ENCODE measurements at places on chromosomes 13 and 19. TPM values are rescaled to one million over a fixed set of nuclear protein-coding genes. Genes with fewer than 3 reads are reported as not detected.

DNA sequence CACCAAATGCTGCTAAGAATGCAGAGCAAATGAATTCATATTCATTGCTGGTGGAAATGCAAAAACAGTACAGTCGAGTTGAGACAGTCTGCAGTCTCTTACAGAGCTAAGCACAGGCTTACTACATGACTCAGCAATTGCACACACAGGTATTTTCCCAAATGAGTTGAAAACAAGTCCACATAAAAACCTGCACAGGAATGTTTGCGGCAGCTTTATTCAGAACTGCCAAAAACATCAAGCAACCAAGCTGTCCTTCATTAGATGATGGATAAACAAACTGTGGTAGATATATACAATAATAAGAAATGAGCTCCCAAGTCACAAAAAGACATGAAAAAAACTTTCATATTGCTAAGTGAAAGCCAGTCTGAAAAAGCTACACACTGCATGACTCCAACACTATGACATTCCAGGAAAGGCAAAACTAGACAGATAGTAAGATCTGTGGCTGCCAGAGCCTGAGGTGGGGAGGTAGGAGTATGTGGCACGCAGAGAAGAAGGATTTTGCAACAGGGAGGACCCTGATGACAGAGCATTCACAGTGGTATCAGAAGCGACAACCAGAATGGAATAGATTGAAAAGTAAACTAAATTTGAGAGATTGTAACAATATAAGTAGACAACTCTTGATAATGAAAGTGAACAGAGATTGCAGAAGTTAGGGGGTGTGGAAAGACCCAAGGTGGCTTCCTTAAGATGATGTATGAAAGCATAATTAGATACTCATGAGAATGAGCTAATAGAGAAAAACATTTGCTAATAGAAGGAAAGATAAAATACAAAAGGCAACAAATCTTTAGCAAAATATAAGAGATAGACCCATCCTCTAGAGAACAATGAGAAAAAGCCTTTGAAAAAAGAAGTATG, 52.7 kb downstream of the TSC22D1 start:
- H3K27me3 ChIP-seq: no peaks in the 10 kb centered on the region
- peaks cover 39% of the 10 kb centered on the region for H3K4me1 ChIP-seq
- no peak overlapping the region for H3K4me3 ChIP-seq
- DNase-seq: peak; percentile 67
- H3K36me3 ChIP-seq: no peaks in the 10 kb centered on the region

GRCh38 chr13:26787961-26788360, 27.4 kb upstream of the GPR12 start:
- no peak for DNase-seq
- H3K27ac ChIP-seq: no peak overlapping the region
- no peaks in the 10 kb centered on the region for H3K36me3 ChIP-seq
- peaks cover 28% of the 10 kb centered on the region for H3K27me3 ChIP-seq
- H3K4me1 ChIP-seq: no peaks in the 10 kb centered on the region
- H3K4me3 ChIP-seq: no peak overlapping the region

GRCh38 chr13:35485424-35485823, 8.9 kb upstream of the MAB21L1 start:
- no peak overlapping the region for H3K4me3 ChIP-seq
- H3K4me1 ChIP-seq: no peaks in the 10 kb centered on the region
- H3K27me3 ChIP-seq: no peaks in the 10 kb centered on the region
- H3K27ac ChIP-seq: no peak overlapping the region
- no peak for DNase-seq
- H3K36me3 ChIP-seq: no peaks in the 10 kb centered on the region

The SYCN gene
- total RNA-seq: not detected

The BRSK1 gene
- total RNA-seq: 0.18 TPM

GRCh38 chr19:18007044-18007916, 690 bp upstream of the ARRDC2 start:
- no peak overlapping the region for H3K27ac ChIP-seq
- DNase-seq: peak; percentile 46
- peak overlapping the region; percentile 40 for H3K4me3 ChIP-seq
- H3K27me3 ChIP-seq: no peaks in the 10 kb centered on the region
- H3K36me3 ChIP-seq: peaks cover 5% of the 10 kb centered on the region
- H3K4me1 ChIP-seq: peaks cover 31% of the 10 kb centered on the region

The DPF1 gene
- 3.2 TPM for total RNA-seq

DNA sequence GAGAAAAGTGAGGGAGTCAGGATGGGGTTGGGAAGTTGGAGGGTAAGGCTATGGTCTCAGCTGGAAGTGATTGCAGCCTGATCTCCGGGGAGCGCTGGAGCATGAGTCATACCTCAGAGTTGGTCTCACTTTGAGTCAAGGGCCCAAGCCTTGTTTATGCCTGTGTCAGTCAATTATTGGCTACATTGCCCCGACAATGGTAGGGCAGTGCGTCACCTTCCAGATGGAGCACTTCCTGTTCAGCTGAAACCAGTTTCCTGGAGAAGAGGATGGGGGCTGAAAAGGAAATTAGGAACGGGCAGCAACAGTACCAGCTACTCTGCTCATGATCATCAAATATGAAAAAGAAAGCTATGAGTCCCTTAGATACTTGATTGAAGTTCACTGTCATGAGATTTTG, 60.4 kb downstream of the ADGRE1 start:
- peak; percentile 3 for DNase-seq
- H3K4me1 ChIP-seq: no peaks in the 10 kb centered on the region
- H3K36me3 ChIP-seq: no peaks in the 10 kb centered on the region
- 0 out of 3 replicates have a peak, but pooled peaks cover 3% of the 10 kb centered on the region for H3K27me3 ChIP-seq
- no peak overlapping the region for H3K27ac ChIP-seq

DNA sequence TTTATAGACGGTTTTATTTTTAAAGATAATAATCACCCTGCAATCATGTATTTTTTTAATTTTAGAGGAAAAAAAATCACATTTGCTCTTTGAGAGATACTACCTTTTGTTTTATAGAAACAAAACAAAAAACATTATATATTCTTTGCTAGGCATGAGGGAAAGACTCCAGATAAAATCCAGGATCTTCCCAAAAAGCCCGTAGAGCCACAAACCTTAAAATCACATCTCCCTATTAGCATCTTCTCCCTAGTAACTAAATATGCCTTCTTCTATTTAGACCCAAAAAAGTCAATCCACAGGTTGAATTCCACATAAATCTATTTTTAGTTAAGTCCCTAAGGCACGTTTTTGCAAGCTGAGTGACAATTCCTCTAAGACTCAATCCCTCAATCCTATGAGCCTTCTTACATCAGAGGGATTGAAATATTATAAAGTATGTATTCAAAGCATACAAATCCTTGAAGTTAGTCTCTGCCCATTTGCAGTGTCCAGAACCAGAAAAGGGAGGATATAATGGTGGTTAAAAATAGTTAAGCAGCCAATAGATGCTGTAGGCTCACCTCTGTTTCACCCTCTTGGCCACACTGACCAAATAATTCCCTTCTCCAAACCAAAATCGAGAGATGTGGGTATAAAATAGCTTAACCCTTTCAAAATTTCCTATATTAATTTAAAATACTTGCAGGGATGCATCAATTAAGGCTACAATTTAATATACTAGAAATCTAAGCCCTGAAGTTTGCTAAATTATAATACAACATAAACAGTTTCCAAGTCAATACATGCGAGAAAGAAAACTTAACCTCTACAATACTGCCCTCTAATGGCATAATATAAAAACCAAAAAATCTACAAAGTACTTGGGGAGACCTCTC, 64.0 kb downstream of the SERP2 start:
- peak overlapping the region; percentile 66 for H3K4me3 ChIP-seq
- H3K4me1 ChIP-seq: peaks cover 25% of the 10 kb centered on the region

GRCh38 chr13:106052200-106052767, 483.2 kb downstream of the EFNB2 start:
- no peaks in the 10 kb centered on the region for H3K4me1 ChIP-seq
- no peaks in the 10 kb centered on the region for H3K36me3 ChIP-seq
- no peak overlapping the region for H3K4me3 ChIP-seq
- no peak for DNase-seq
- no peaks in the 10 kb centered on the region for H3K27me3 ChIP-seq

DNA sequence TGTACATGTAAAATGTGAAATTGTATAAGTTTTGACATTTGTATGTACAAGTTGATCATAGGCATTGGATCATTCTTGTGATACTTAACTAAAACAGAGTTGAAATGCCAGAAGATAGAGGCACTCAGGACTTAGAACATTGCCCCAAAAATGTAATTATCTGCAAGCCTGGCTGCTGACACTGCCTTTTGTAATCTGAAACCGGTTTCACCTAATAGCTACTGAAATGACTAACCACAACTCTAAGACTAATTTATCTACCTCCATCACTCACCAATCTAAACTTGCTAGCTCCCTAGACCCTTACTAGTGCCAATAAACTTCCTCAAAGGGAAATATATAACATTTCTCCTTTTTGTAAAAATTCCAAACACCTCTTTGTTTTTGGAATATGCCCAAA, 2596.2 kb downstream of the PCDH9 start:
- no peaks in the 10 kb centered on the region for H3K4me1 ChIP-seq
- no peak overlapping the region for H3K4me3 ChIP-seq
- H3K27me3 ChIP-seq: no peaks in the 10 kb centered on the region
- H3K27ac ChIP-seq: no peak overlapping the region
- H3K36me3 ChIP-seq: no peaks in the 10 kb centered on the region

DNA sequence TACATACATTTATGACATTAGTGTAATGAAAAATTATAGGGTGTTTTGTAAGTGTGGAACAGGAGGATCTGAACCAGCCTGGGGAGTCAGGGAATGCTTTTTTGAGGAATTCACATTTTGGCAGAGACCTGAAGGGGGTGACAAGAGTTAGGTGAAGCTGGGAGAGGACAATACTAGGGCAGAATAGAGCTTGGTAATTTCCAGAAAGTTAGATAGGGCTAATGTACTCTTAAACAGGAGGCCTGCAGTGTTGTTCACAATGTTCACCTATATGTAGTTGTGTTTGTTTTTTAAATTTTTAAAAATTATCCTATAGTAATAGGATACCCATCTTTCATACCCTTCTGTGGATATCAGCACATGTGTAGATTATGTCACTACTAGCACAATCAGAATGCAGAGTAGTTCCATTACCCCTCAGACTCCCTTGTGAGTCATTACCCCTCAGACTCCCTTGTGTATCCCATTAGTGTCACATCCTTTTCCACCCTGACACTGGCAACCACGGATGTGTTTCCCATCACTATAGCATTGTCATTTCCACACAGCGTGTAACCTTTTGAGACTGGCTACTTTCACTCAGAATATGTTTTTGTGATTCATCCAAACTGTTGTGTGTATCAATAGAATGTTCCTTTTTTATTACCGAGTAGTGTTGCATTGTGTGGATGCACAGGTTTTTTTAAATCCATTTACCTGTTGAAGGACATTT, 43.1 kb downstream of the PCCA start:
- peaks cover 21% of the 10 kb centered on the region for H3K4me1 ChIP-seq
- DNase-seq: peak; percentile 32
- no peak overlapping the region for H3K27ac ChIP-seq
- H3K4me3 ChIP-seq: no peak overlapping the region
- no peaks in the 10 kb centered on the region for H3K36me3 ChIP-seq

- H3K36me3 ChIP-seq: no peaks in the 10 kb centered on the region
- H3K27me3 ChIP-seq: no peaks in the 10 kb centered on the region
- no peak overlapping the region for H3K27ac ChIP-seq
- peaks cover 26% of the 10 kb centered on the region for H3K4me1 ChIP-seq
- no peak for DNase-seq
Measured at GRCh38 chr19:43667876-43668405, 2.0 kb downstream of the PLAUR start.

GRCh38 chr13:26656919-26657318, 99.4 kb downstream of the WASF3 start:
- H3K27me3 ChIP-seq: no peaks in the 10 kb centered on the region
- no peak overlapping the region for H3K4me3 ChIP-seq
- H3K27ac ChIP-seq: no peak overlapping the region
- no peaks in the 10 kb centered on the region for H3K36me3 ChIP-seq
- no peaks in the 10 kb centered on the region for H3K4me1 ChIP-seq

- H3K27me3 ChIP-seq: no peaks in the 10 kb centered on the region
- no peak overlapping the region for H3K4me3 ChIP-seq
- H3K4me1 ChIP-seq: peaks cover 16% of the 10 kb centered on the region
- no peaks in the 10 kb centered on the region for H3K36me3 ChIP-seq
- no peak overlapping the region for H3K27ac ChIP-seq
- DNase-seq: no peak
Measured at GRCh38 chr13:74092711-74093110, 41.5 kb downstream of the KLF12 start.

GRCh38 chr13:57878291-57878690, 246.7 kb downstream of the PCDH17 start:
- H3K27me3 ChIP-seq: no peaks in the 10 kb centered on the region
- H3K4me3 ChIP-seq: no peak overlapping the region

- peak; percentile 53 for DNase-seq
- peak overlapping the region; percentile 79 for H3K4me3 ChIP-seq
- H3K36me3 ChIP-seq: peaks cover 12% of the 10 kb centered on the region
Measured at GRCh38 chr19:10289167-10289835, 451 bp upstream of the ICAM5 start.

The ZNF223 gene
- total RNA-seq: 4.8 TPM

The MEX3D gene
- 10.2 TPM for total RNA-seq

The CCDC70 gene
- total RNA-seq: 0.13 TPM

- H3K27me3 ChIP-seq: no peaks in the 10 kb centered on the region
- no peaks in the 10 kb centered on the region for H3K36me3 ChIP-seq
- no peak for DNase-seq
Measured at GRCh38 chr19:18070181-18070580, 16.6 kb downstream of the IL12RB1 start.

The CD33 gene
- not detected for total RNA-seq

- H3K4me1 ChIP-seq: peaks cover 18% of the 10 kb centered on the region
- H3K27me3 ChIP-seq: no peaks in the 10 kb centered on the region
- DNase-seq: no peak
- H3K27ac ChIP-seq: no peak overlapping the region
- no peaks in the 10 kb centered on the region for H3K36me3 ChIP-seq
- H3K4me3 ChIP-seq: no peak overlapping the region
Measured at GRCh38 chr19:16342002-16342715, 17.5 kb downstream of the KLF2 start.

The CGB3 gene
- not detected for total RNA-seq

The CGB1 gene
- total RNA-seq: not detected

- H3K27me3 ChIP-seq: no peaks in the 10 kb centered on the region
- no peak for DNase-seq
- no peaks in the 10 kb centered on the region for H3K36me3 ChIP-seq
- H3K4me1 ChIP-seq: peaks cover 29% of the 10 kb centered on the region
- no peak overlapping the region for H3K27ac ChIP-seq
- H3K4me3 ChIP-seq: no peak overlapping the region
Measured at GRCh38 chr19:48750351-48750750, 2.1 kb downstream of the FUT1 start.

GRCh38 chr13:98970330-98970729, 7.5 kb downstream of the DOCK9 start:
- H3K27me3 ChIP-seq: peaks cover 1% of the 10 kb centered on the region
- no peaks in the 10 kb centered on the region for H3K4me1 ChIP-seq
- H3K27ac ChIP-seq: no peak overlapping the region
- no peak for DNase-seq
- no peak overlapping the region for H3K4me3 ChIP-seq
- no peaks in the 10 kb centered on the region for H3K36me3 ChIP-seq

The CRX gene
- not detected for total RNA-seq

All from HepG2 (cell line).